Mesothelial cell of epicardium (in vitro differentiated cells): ENCODE measurements at places on chromosomes 13 and 19. TPM values are rescaled to one million over a fixed set of nuclear protein-coding genes. Genes with fewer than 3 reads are reported as not detected.

DNA sequence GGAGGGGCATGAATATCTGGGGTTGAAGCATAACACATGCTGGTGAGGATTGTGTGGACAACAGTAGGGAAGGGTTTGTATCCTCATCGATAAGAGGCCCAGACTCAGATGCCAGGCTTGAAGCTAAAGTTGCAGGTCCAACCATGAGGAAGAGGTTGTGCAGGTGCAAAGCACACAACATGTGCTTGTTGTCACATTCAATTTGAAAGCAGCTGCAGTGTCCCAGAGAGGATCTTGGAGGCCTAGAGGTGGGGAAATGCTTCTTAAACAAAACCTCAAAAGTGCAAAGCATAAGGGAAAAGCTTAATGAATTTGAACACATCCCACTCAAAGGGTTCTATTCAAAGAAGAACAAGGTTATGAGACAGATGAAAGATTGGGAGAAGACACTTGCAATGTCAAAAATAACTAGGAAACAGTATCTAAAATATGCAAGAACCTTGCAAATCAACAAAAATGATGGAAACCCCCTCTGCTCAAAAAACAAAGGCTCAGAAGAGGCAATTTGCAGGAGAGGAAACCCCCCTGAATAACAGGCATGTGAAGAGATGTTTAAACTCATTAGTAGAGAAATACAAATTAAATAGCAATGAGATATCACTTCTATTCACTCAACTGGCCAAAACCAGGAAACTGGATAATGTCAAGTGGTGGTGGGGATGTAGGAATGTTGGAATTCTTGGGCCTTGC lies 187.1 kb downstream of the KATNAL1 start:
- H3K4me1 ChIP-seq: peaks cover 22% of the 10 kb centered on the region
- peaks cover 1% of the 10 kb centered on the region for H3K27me3 ChIP-seq
- H3K36me3 ChIP-seq: no peaks in the 10 kb centered on the region
- DNase-seq: no peak
- no peak overlapping the region for H3K27ac ChIP-seq

DNA sequence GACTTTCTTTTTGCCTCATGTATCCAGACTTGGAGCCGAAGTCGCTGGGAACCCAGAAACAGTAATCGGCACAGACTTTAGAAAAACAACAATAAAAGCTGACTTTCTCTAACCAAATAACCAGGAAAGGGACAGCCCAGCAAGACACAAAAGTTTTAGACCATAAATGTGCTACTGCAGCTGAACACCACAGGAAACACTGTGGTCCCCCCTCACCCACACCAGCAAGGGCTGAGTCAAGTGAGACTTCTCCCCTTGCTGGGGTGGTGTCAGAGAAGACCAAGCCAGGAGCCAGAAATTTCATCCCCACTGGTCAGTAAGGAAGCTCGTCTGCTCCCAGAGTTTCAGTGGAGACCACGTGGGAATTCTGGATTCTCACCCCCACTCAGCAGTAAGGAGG lies 70.6 kb downstream of the ESD start:
- H3K27me3 ChIP-seq: no peaks in the 10 kb centered on the region
- H3K36me3 ChIP-seq: peaks cover 50% of the 10 kb centered on the region
- no peak overlapping the region for H3K27ac ChIP-seq
- peaks cover 3% of the 10 kb centered on the region for H3K4me1 ChIP-seq
- DNase-seq: no peak
- no peak overlapping the region for H3K4me3 ChIP-seq

DNA sequence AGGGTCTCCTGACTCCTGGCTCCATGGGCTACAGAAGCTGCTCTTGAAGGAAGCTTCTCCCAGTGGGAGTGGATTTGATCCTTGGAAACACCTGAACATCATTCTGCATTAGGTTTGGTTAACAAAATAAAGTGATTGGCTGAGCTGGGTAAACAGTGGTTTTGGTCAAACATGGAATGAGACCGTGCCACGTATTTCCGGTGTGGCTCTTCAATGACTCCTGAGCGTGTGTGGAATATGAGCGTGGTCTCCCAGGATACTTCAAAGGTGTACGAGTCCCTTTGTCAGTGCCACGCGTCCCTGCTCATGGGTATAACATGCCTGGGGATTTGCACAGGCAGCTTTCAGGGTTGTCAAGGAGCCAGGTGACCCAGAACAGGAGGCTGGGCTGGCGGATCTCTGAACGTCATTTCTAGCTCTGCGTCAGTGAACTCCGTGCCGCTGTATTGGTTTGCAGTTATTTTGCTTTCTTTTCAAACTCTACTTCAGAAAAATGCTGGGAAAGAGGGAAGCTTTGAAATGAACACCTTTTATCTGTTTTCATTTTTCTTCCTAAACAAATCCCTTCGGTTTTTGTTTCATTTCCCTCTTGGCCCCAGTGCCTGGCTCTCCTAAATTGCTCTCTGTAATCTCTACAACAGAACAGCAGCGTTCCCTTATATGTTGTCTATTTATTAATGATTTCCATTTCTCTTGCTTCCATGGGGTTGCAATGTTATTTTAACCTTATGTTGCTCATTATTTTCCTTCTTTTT lies 26.3 kb upstream of the GJB6 start:
- DNase-seq: no peak
- no peak overlapping the region for H3K4me3 ChIP-seq
- H3K27ac ChIP-seq: peak overlapping the region; percentile 45

GRCh38 chr13:92745258-92745657 lies 481.3 kb upstream of the GPC6 start:
- H3K36me3 ChIP-seq: no peaks in the 10 kb centered on the region
- no peak overlapping the region for H3K27ac ChIP-seq

GRCh38 chr13:77118134-77118533 lies 91.2 kb upstream of the FBXL3 start:
- peaks cover 9% of the 10 kb centered on the region for H3K4me1 ChIP-seq
- peaks cover 11% of the 10 kb centered on the region for H3K36me3 ChIP-seq
- peak overlapping the region; percentile 75 for H3K27ac ChIP-seq
- DNase-seq: no peak
- no peak overlapping the region for H3K4me3 ChIP-seq

GRCh38 chr13:50721672-50721992 lies 121.9 kb downstream of the DLEU7 start:
- DNase-seq: no peak
- no peaks in the 10 kb centered on the region for H3K4me1 ChIP-seq
- no peaks in the 10 kb centered on the region for H3K36me3 ChIP-seq
- no peak overlapping the region for H3K27ac ChIP-seq

DNA sequence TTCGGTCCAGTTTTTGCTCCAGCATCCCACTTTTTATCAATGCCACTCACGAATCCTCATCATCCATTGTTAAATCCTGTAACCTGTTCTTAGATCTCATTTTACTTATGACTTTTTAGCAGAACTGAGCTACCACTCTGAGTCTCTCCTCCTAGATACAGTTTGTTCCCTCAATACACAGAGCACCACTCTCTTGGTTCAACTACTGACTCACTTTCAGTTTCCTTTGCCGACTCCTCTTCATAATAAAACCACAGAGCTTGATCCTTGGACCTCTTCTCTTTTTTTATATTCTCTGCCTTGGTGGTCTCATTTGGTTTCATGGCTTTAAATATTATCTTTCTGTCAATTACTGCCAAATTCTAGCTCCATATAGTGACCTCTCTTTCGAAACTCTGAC lies 150.3 kb downstream of the SLITRK5 start:
- H3K36me3 ChIP-seq: no peaks in the 10 kb centered on the region
- no peak for DNase-seq
- H3K27me3 ChIP-seq: peaks cover 5% of the 10 kb centered on the region
- H3K4me1 ChIP-seq: peaks cover 2% of the 10 kb centered on the region

DNA sequence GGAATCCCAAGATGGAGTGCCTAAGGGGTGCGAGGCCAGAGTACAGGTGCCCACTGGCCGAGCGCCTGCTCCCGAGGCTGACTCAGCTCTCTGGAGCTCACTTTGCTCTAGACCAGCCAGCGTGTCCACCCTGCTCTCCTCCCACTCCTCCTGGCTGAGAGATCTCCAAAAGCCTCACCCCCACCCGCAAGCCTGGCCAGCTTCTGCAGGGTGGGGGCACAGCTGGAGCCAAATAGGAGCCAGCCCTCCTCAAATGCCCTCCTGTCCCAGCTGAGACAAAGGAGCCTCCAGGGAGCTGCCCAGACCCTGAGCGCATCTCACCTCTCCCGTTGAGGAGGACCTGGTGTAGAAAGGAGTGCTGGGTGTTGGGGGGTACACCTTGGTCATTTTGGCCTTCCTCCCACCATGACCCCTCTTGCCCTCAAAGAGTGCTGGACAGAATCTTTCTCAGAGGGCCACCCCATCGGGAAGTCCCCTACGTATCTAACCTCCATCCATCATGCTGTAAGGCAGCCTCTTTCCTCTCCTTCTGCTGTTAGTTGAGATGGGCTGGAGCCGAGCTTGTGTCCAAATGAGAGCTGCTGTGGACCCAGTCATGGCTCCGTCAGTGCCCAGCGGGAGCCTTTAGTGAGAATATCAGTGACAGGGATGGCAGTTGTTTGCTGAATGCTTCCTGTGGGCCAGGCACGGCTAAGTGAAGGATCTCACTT lies 123.9 kb upstream of the VSTM2B start:
- H3K4me3 ChIP-seq: no peak overlapping the region
- H3K27ac ChIP-seq: no peak overlapping the region
- no peak for DNase-seq
- no peaks in the 10 kb centered on the region for H3K36me3 ChIP-seq
- H3K27me3 ChIP-seq: peaks cover 21% of the 10 kb centered on the region
- peaks cover 60% of the 10 kb centered on the region for H3K4me1 ChIP-seq

DNA sequence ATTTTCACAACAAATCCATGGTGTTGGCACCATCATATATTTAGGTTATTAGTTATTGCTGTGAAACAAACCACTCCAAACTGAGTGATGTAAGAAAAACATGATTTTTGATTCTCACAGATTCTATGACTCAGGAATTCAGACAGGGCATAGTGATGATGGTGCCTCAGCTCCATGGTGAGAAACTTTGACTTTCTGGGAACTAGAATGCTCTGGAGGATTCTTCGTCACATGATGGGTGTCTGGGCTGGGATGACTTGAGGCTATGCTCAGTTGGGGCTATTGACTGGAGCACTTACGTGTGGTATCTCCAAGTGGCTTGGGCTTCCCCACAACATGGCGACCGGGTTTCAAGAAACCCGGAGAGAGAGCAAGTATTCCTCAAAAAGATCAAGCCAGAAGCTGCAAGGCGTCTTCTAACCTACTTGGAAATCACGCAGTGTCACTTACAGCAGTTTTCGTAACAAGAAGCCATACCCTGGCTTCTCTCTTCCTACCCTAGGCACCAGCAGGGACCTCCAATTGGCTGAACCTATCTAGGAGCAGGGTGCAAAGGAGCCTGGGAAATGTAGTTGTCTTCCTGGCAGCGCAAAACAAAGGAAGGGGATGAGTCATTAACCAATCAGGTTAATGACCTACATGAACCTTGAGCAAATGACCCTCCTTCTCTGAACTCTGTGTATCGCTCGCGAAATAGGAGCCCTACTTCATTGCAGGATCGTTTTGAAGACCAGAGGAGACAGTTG lies 22.4 kb downstream of the VAV1 start:
- H3K27ac ChIP-seq: no peak overlapping the region
- no peaks in the 10 kb centered on the region for H3K27me3 ChIP-seq
- no peak overlapping the region for H3K4me3 ChIP-seq
- no peaks in the 10 kb centered on the region for H3K36me3 ChIP-seq
- DNase-seq: no peak

GRCh38 chr13:111385183-111385857 lies 64.9 kb downstream of the TEX29 start:
- DNase-seq: peak; percentile 16
- H3K27ac ChIP-seq: no peak overlapping the region
- H3K4me1 ChIP-seq: no peaks in the 10 kb centered on the region

DNA sequence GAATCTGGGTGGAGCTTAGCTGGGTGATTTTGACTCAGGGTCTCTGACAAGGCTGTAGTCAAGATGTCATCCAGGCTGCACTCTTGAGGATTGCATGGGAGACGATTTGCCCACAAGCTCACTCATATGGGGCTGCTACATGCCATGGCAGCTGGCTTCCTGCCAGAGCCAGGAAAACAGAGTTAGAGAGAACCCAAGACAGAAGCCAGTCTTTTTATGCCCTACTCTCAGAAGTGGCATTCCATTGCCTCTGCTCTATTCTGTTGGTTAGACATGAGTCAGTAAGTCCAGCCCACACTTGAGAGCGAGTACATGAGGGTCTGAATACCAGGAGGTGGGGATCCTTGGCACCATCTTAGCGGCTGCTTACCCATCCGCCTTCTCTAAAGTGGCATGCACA lies 9.5 kb downstream of the POLR1D start:
- DNase-seq: no peak
- no peak overlapping the region for H3K4me3 ChIP-seq
- H3K27ac ChIP-seq: no peak overlapping the region
- H3K27me3 ChIP-seq: no peaks in the 10 kb centered on the region
- peaks cover 27% of the 10 kb centered on the region for H3K36me3 ChIP-seq

DNA sequence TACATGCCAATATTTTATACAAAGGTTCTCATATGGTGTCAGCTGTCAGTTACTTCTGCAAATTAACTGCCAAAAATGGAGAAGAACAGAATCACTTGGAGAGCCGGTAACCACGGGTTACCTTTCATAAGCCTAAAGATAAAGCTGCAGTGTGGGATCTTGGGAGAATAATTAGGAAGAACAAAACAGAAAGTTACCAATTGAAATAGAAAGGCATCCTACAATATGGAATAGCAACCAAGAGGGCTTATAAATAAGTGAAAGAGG lies 74.2 kb downstream of the TSHZ3 start:
- H3K4me1 ChIP-seq: peaks cover 9% of the 10 kb centered on the region
- H3K27ac ChIP-seq: no peak overlapping the region
- H3K36me3 ChIP-seq: peaks cover 44% of the 10 kb centered on the region
- H3K4me3 ChIP-seq: no peak overlapping the region
- H3K27me3 ChIP-seq: no peaks in the 10 kb centered on the region

The ZNF433 gene
- total RNA-seq: 16.5 to 20.6 TPM (median 16.5 TPM) in 3 replicates

The ATP5F1D gene
- total RNA-seq: 105 to 115 TPM (median 108 TPM) in 3 replicates

The PSG1 gene
- total RNA-seq: not detected in 3 replicates

The TNNI3 gene
- total RNA-seq: 6.3 to 9.1 TPM (median 8.9 TPM) in 3 replicates

The OR7G1 gene
- total RNA-seq: not detected in 3 replicates

The APOC4 gene
- not detected in 3 replicates for total RNA-seq

The LINGO3 gene
- total RNA-seq: 0.59 to 0.60 TPM (median 0.60 TPM) in 3 replicates

The HSPB6 gene
- total RNA-seq: 18.8 to 21.7 TPM (median 20.3 TPM) in 3 replicates
